ENCODE measurements at places on chromosomes 6 and 20.

DNA sequence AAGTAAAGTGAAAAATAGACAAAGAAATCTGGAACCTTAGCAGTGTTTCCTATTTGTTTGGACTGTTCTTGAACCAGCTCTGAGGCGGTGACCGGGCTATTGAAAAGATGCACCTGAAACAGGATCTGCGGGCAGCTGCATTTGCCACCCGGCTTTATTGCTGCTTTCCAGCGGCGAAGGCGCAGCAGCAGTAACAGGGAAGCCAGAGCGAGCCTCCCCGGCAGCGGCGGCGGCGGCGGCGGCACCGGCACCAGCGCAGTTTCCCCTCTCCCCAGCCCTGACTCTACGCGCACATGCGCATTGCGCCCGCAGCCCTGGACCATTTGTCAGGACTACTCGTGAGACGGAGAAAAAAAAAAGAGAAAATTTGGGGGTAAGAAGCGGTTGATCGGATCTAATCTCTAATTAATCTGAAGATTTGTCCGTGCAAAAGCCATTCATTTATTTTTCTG is at the start of gene L3MBTL3:
TSS of gene L3MBTL3 (plus strand) at position 290 of the 452 bp plus-strand sequence. CDS start 24,119 bp downstream, outside the sequence.
- peak; percentile 83 for DNase-seq

- DNase-seq, result no peak
These were observed 362.6 kb upstream of the RNF217 start for GRCh38 chr6:124599656-124600055.

DNA sequence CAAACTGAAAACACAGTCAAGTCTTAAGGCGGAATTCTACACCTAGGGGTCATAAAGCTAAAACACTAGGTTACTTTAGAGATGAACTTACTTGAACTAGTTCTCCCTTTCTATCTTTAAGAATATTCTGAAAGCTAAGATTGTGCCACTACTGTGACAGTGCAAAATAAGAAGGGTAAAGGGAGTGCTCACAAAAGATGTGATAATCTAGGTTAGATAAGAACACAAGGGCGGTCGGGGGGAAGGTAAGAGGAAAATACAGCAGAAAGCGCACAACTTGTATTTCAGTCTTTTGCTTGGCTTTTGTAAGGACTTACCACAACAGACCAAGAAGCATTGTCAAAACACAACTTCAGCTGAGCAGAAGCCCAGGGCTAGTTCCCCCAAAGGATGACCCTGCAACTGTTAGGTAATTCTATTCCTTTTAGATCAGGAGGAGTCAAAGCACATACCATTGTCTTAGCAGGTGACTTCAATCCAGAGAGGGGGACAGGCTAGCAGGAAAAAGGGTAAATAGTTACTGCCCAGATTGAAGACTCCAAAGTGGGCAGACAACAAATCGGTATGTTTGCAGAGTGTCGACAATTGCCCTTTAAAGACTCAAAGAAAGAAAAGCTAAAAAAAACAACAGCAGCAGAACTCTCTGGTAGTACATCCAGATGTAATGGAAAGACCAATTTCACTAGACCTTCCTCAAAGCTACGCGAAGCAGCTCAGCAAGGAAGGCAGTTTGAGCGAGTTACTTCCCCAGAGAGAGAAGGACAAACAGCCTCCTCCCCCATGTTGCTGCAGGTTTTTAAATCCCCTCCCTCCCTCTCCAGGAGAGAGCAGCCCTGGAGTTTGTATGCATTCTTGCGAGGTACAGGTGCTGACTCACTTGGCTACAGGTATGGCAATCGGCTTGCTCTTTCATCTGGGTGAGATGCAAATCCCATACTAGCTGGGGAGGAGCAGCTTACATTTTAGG is 59.0 kb downstream of the RIPOR2 start:
- no peak for DNase-seq

GRCh38 chr6:157228426-157229131 is 94.7 kb downstream of the TMEM242 start:
- DNase-seq, result no peak

DNA sequence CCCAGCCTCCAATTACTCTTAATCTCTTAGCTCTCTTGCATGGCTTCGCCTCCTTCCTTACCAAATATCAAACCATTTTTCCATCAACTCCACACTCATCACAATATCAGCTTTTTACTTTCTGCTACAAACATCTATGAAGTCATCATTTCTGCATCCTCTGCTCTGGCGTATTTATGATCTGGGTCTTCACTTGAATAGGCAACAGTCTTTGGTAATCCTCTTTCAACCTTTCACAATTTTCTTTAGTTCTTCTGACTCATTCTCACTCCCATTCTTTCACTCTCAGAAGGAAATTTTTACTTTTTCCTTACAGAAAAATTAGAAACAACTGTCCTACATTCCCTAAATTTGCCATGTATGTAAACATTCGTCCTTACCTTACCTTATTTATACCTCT is 522.4 kb downstream of the HDGFL1 start:
- no peak for DNase-seq

DNA sequence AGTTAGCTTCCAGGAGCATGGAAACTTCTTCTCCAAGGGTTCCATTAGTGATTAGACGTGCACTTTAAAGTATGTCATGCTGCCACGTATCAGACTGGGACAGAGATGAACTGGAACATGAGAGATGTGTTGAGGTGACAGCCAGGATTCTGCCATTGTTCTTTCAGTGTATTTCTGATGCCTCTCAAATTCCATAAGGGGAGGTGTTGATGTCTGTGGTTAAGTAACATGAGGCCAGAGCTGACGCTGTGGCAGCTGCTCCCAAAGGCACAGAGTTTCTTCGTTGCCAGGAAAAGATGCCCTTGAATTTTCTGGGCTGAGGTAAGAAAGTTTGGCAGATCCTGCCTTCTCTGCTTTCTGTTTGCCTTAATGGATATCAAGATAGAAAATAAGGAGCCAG is 63.5 kb downstream of the TRMT6 start:
- no peak for DNase-seq
